Stimulated activated CD8-positive, alpha-beta memory T cell treated with anti-CD3 and anti-CD28 coated beads, Interleukin-15, amount 100 ng/mL, for 24 hours (primary cell): ENCODE measurements at places on chromosomes 7 and 10.

DNA sequence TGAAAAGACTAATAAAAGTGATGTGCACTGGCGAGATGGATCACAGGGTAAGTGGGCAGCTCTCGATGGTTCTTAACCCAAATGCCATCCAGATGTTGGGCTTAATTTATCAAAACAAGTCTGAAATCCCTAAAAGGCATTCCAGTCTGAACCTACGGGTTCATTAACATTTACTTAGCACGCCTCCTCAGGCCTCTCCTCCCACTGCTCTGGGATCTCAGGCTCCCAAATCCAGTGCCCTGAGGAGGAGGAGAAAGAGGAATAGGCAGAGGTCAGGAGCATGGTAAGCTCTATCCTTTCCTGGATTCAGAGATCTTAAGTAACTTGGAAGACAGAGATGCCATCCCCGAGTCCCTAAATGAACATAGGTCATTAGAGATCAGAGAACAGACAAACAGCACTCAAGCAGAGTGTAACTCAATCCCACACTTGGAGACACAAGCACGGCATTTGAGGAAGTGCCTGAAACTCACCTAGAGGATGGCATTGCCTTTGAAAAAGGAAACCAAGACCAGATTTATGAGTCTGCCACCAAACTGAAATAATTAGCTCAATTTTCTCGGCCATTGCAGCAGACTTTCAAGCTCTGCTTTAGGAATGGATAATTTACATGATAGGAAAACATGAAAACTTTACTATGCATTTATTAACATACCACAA, 140.9 kb downstream of the CXCL12 start:
- DNase-seq, result no peak

DNA sequence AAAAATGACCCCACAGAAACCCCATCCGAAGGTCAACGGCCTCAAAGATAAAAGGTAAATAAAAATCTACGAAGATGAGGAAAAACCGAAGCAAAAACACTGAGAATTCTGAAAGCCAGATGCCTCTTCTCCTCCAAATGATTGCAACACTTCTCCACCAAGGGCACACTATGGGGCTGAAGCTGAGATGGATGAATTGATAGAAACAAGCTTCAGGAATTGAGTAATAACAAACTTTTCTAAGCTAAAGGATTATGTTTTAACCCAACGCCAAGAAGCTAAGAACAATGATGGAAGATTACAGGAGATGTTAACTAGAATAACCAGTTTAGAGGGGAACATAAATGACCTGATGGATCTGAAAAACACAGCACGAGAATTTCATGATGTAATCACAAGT, 127.8 kb downstream of the MACC1 start:
- no peak for DNase-seq

DNA sequence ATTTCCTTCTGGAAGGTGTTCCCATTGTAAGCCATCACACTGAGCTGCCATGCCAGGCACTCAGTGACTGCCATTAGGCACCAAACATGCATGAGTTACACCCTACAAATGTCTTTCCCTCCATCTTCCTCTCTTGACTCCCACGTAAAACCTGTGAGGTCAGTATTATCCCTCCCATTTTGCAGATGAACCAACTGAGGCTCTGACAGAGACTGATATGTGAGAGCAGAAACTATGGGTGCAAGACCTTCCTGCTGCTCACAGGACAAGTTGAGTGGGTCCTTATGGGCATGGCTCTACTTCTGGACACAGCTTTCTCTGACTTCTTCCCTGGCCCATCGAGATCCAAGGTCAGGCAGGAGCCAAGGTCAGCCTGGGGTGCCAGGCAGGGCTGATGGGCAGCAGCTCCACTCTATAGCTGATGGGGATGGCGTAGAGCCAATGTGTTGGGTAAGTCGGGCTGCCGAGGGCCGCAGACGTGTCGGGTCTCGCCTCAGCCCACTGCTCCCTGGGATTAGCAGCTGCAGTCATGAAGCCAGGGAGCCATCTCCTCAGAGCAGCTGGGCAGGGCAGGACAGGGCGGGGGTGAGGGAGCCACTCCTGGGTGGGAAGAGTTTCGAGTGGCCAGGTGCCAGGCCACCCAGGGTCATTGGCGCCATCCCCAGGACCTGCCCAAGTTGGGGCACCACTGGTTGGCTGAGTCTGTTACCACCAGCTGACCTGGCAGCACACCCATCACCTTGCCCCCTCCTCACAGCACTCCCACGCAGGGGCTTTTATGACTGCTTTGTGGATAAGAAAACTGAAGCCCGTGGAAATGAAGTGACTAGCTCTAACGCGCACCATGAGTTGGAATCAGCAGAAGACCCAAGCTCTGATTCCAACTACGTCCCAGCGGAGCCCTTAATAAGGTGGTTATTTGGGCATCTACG, 117.8 kb upstream of the ZMIZ1 start:
- no peak for DNase-seq

DNA sequence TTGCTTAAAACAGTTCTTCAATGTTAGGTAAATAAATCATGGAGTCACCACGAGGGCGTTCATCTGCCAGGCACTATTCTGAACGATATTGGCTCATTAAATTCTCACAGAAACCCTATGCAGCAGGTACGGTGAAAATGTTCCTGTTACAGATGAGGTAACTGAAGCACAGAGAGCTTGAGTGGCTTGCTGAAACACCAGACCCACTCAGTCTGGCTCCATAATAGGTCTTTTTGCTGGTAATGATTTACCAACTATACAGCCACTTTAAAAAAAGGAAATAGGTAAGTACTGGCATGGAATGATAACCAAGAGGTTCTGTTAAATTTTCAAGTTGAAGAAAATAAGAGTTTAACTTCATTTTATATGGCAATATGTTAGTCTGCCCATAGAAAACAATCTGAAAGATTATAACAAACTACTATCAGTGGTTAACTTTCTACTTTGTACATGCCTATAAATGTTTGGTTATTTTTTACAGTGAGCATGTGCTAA, 1.3 kb upstream of the TM9SF3 start:
- no peak for DNase-seq

GRCh38 chr7:84251277-84251781, 56.7 kb upstream of the SEMA3A start:
- no peak for DNase-seq

GRCh38 chr7:11935905-11936304, 103.9 kb upstream of the THSD7A start:
- no peak for DNase-seq
